Left lung (tissue), 14 donors: ENCODE measurements at places on chromosomes 12 and 14. TPM values are rescaled to one million over a fixed set of nuclear protein-coding genes. Genes with fewer than 3 reads are reported as not detected.

GRCh38 chr12:50162230-50162629 lies 4.9 kb downstream of the CERS5 start:
- no peaks in the 10 kb centered on the region for H3K4me1 ChIP-seq
- no peaks in the 10 kb centered on the region for H3K27me3 ChIP-seq
- no peak for DNase-seq
- no peak overlapping the region for H3K27ac ChIP-seq
- no peaks in the 10 kb centered on the region for H3K36me3 ChIP-seq
- no peak overlapping the region for H3K4me3 ChIP-seq

SDR9C7 gene
- polyA plus RNA-seq: not detected

- no peak overlapping the region for H3K4me3 ChIP-seq
- DNase-seq: peak; percentile 87
- no peaks in the 10 kb centered on the region for H3K36me3 ChIP-seq
- peaks cover 5% of the 10 kb centered on the region for H3K4me1 ChIP-seq
- H3K27me3 ChIP-seq: no peaks in the 10 kb centered on the region
These were observed 12.2 kb upstream of the TUBA1A start for GRCh38 chr12:49200919-49201594.

CCDC177 gene
- polyA plus RNA-seq: not detected

GPR135 gene
- polyA plus RNA-seq: 6.0 TPM

DNA sequence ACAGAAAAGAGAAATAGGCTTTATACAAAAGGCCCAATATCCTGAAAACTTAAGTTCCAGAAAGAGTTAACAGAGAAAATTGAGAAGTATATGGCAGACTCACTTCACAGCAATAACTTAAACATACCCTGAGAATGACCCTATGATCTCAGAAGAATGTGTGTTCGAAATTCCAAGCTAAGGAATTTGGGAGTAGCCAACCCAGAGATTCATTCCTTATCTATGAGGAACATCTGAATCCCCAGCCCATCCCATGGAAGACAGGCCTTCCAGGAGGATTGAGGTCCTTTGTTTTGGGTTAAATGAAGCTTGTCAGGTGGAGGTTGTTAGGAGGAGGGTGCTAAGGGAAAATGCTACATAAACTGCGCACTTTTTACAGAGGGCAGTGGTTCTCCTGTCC lies 7.5 kb upstream of the SAV1 start:
- no peak overlapping the region for H3K4me3 ChIP-seq
- H3K4me1 ChIP-seq: peaks cover 5% of the 10 kb centered on the region
- no peak for DNase-seq
- no peak overlapping the region for H3K27ac ChIP-seq
- no peaks in the 10 kb centered on the region for H3K27me3 ChIP-seq
- no peaks in the 10 kb centered on the region for H3K36me3 ChIP-seq

RILPL1 gene
- polyA plus RNA-seq: 24.4 TPM

DNA sequence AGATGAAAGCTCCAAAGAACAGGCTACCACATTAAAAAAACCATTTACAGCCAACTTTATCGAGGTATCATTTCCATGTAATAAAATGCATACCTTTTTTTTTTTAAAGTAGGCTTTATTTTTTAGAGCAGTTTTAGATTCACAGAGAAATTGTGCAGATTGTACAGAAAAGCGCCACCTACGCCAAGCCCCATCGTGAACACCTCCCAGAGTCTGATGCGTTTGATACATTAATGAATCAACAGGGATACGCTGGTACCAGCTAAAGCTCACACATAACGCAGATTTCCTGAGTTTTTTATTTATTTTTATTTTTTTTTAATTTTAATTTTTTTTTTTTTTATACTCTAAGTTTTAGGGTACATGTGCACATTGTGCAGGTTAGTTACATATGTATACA lies 129.9 kb downstream of the KIF26A start:
- H3K27ac ChIP-seq: no peak overlapping the region
- H3K4me1 ChIP-seq: no peaks in the 10 kb centered on the region
- DNase-seq: no peak
- no peaks in the 10 kb centered on the region for H3K36me3 ChIP-seq
- no peak overlapping the region for H3K4me3 ChIP-seq
